ENCODE measurements at places on chromosomes 2 and 18. TPM values are rescaled to one million over a fixed set of nuclear protein-coding genes. Genes with fewer than 3 reads are reported as not detected.
A peak's percentile ranks its signal among the peaks of the same experiment; 100 is the strongest.

DNA sequence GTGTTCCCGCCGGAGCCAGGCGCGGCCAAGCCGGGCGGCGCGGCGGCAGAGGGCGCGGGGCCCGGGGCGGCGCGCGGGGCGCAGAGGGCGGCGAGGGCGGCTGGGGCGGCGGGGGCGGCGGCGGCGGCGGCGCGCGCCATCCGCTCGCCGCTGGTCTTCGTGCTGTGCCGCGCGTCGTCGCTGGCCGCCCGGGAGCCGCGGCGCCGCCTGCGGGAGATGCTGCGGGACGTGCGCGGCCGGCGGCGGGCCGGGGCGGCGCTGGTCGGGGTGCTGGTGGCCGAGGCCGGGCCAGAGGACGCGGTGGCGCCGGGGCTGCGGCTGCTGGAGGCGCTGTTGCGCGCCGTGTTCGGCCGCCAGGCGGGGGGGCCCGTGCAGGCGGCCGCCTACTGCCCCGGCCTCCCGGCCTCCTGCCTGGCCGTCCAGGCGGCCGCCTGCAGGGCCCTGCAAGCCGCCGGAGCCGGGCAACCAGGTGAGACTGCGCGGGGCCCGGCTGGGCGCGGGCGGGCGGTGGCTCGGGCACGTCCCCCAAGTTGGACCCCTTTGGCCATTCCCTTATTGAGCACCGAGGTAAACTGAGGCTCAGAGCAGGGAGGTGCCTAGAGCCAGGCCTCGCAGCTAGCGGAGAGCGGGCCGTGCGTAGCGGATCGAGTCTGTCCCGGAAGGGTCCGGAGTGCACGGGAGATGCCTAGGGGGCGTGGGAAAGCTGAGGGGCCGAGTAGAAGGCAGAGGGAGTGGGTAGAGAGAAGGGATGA, 584 bp downstream of the C2orf72 start:
- no peak for DNase-seq

- DNase-seq: no peak
These were observed 83.4 kb upstream of the RTN4 start for GRCh38 chr2:55133467-55134315.

- no peak for DNase-seq
These were observed 128.0 kb upstream of the HNRNPA3 start for GRCh38 chr2:177084607-177085006.

- DNase-seq: no peak
These were observed 16.2 kb upstream of the GLS start for GRCh38 chr2:190864375-190864774.

- DNase-seq: no peak
These were observed 38.4 kb downstream of the LYPD6B start for GRCh38 chr2:149076863-149077412.

DNA sequence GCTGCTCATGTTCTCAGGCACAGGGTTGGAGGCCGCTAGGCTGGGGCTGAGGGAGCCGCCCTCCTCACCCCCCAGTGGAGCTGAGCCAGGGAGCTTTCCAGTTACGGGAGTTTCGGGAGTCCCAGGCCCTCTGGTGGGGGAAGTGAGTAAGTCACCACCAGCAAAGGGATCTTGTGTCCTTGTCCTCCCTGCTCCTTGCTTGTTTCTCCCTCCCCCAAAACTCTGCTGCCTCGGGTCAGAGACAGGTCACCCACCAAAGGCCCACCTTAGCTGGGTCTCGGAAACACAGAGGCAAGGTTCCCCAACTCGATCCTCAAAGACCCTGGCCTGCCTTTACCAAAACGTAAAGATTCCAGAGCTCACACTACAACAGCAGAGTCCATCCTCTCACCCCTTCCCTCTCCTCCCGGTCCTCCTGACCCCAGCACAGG, 60.5 kb upstream of the POMC start:
- DNase-seq: peak; percentile 87

DNA sequence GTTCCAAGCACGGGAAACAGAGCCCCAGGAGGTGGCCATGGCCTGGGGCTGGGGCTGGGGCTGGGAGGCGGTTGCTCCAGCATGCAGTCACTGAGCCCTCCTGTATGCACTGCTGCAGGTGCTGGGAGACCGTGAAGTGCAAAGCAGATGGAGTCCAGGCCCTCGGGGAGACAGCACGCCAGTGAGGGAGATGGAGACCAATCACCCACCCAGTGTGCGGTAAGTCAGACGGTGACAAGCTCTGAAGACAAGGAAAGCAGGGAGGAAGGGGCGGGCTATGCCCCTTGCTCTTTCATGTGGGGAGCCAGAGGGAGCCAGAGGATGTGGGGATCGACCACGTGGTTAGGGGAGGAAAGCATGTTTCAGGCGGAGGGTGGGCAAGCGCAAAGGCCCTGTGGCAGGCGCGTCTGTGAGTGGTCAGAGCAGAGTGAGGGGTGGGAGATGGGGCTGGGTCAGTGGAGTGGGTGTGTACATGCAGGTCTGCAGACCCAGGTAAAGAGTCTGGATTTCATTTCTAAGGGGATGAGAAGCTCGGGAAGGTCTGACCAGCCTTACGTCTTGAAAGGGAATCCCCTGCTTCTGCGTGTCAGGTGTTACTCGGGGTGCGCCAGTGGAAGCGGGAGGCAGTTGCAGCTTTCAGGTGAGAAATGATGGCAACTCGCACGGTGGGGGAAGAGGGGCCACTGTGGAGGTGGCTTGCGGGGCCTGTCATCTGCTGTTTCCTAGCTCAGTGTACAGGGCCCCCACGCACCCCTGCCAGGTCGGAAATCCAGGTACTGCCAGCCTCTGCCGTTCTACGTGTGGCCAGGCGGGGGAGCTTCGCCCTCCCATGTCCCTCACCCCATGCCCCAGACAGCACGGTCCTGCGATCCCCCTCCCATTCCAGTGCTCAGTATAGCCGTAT, 19.4 kb downstream of the RRM2 start:
- no peak for DNase-seq

Gene ALLC
- not detected for total RNA-seq

Gene AFF3
- 239 TPM for total RNA-seq

Gene IMPA2
- total RNA-seq: 9.2 TPM

Gene NCL
- total RNA-seq: 421 TPM

Gene STARD6
- total RNA-seq: not detected

Gene TDRD15
- total RNA-seq: not detected

Gene NT5DC4
- not detected for total RNA-seq

Gene DSC3
- 5.6 TPM for total RNA-seq

Gene C2orf92
- total RNA-seq: 15.0 TPM

Gene FMNL2
- total RNA-seq: 44.0 TPM
